AG08395 (cell line): ENCODE measurements at places on chromosomes 7 and 10.

- peak; percentile 11 for DNase-seq
Observed at GRCh38 chr10:50552771-50553535, 70.8 kb downstream of the SGMS1 start.

DNA sequence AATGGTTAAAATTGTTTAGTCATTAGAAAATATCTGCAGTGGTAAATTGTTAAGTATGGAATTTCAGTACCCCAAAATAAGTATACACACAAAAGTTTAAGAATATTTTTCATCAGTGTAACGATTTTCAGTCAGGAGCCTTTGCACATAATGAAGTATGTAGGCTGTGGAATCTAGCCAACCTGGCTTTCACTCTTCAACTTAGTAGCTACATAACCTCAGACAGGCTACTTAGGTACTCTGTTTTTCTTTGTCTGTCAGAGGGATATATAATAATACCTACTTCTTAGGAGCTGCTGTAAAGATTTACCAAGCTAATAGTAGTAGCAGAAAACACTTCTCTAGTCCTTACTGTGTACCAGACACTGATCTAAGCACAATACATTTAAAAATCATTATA lies 137.5 kb downstream of the ZEB1 start:
- DNase-seq: no peak

- DNase-seq: no peak
Observed at GRCh38 chr10:21920633-21921032, 82.9 kb downstream of the DNAJC1 start.

DNA sequence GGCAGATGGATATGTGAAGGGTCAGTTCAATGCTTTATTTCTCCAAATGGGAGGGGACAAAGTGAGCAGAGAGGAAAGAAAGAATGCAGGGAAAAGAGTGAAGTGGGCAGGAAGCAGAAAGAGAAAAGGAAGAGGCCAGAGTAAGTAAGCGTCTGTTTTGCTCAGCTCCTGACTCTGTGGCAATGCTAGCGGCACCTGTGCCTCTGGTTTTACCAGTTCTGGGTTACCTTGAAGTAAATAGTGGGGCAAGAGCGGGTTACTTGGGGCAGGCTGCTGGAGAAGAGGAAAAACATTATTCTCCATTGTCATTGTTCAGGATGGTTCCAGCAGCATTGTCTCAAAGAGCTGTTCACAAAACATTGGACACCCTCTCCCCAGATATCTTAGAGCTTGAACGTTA lies 1.9 kb downstream of the TAS2R40 start:
- no peak for DNase-seq

- DNase-seq: no peak
Observed at GRCh38 chr7:151899513-151900360, 22.8 kb upstream of the PRKAG2 start.

- DNase-seq: no peak
Observed at GRCh38 chr10:29204070-29204800, 84.6 kb upstream of the LYZL1 start.

DNA sequence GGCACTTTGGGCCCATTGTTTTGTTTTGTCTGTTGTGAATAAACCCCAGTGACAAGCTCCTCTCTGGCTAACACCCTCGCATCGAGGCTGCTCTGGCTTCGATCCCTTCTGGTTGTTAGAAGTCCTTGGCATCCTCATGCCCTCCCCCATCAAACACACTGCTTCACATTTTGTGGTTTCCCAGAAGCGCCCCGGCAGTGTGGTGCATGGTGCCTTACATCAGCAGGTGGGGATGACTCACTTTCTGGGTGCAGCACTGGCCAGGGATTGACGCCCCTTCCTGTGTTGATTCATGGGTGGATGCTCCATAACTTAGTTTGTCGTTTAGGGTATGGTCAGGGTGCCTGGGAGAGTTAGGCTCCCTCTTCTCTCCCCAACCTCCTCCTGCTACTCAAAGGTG lies 51.4 kb downstream of the PLPP4 start:
- DNase-seq: peak; percentile 14

DNA sequence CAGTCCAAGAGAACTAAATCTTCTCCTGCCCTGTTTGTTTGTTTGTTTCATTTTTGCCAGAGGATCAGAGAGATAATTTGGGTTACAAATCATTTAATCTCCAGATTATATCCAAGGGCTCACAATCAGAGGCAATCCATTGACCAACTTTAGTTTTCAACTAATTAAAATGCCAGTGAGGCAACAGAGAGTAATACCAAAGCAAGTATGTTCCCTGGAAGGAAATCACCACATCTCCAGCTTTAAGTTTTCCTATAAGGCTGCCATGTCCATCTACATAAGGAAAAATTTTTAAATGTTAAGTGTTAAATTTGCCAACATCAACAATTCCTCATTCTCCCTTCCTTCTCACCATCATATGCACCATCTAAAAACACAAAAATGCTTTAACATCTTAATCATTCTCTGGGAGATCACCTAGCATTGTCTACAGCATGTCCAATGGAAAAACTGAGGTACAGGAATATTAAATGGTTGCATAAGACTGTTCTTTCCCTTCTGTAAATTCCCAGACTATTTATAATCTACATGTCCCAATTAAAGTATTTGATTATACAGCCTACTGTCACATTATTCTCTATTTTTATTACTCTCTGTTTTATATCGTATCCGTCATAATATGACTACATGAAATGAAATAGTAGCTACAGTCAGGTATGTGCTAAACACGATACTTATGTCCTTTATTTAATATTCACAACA lies 14.1 kb downstream of the USP54 start:
- no peak for DNase-seq

DNA sequence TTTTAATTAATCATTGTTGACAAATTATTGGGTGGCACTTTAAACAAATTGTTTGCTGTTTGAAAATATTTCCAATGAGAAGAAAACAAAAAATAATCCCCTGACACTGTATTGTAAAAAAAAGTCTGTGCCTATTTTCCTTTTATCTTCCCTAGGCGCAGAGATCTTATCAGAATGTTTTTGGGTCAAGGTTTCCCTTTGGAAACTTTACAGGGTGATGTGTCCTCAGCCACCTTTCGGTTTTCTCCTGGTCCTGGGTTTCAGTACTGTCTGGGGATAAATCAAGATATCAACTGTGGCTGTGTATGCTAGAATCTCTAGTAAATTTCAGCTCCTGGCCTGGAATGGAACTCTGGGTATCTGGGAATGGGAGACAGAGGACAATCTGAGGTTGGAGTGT lies 1.4 kb downstream of the ZNF107 start:
- DNase-seq: no peak

DNA sequence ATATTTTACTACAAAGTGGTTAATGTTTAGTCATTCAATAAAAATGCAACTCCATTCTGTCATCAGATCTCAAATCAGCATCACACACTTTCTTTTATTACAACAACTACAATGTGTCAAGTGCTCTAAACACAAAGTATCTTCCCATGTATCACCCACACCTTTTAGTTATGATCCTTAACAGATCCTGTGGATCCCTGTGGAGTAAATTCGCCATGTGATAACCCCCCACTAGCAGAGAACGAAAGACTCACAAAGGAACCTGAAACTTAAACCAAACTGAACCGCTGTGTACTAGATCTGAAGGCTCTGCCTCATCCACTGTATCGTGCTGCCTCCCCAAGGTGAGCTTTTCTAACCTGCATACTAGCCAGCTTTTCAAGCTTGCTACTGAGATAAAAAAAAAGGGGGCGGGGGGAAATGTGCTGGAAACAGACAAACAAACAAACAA lies 1.7 kb downstream of the DPY19L1 start:
- DNase-seq: peak; percentile 26

DNA sequence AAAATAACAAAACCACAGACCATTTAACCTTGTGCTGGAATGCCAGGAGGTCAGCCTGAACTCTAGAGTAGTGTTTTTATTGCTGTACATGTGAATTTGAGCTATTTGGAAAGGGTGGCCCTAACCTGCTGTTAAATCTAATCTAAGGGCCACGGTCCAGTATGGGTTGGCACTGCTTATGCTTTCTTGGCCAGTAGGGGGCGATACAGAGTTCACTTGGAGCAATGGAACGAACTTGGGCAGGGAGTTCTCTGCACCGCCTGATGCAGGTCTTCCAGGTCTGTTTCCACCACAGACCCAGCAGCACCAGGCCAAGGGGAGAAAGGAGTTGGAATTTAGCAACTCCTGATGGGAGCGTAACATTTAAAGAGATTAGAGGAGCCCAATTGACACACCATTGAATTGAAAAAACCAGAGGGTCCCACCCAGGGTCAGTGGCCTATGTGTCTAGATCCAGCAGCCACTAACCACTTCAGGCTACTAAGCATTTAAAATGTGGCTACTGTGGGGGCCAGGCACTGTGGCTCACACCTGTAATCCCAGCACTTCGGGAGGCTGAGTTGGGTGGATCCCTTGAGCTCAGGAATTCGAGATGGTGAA lies 75.7 kb upstream of the EFCAB10 start:
- peak; percentile 39 for DNase-seq

DNA sequence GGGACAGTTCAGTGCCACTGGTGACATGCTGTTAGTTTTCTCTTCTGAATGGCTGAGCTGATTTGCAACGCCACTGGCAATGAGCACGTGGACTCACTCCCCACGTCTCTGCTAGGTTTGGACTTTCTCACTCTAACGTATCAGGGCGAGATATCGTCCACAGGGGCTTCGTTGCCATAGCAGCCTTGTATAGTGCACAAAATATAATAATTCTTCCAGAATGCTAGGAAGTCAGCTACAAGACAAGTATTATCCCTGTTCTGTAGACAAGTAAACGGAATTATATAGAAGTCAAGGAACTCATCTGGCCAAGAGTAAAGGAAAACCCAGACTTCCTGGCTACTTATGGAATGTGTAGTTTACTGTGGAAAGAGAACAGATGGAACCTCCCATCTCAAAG lies 226.8 kb downstream of the ARHGAP21 start:
- DNase-seq: no peak

- no peak for DNase-seq
Observed at GRCh38 chr10:86314616-86315548, 51.7 kb downstream of the GRID1 start.
